ENCODE measurements at places on chromosomes 4 and X.

- no peak for DNase-seq
These were observed 1297.3 kb downstream of the C4orf33 start for GRCh38 chr4:130393231-130393630.

GRCh38 chr4:22385611-22386011 is 130.3 kb downstream of the ADGRA3 start:
- DNase-seq = no peak

DNA sequence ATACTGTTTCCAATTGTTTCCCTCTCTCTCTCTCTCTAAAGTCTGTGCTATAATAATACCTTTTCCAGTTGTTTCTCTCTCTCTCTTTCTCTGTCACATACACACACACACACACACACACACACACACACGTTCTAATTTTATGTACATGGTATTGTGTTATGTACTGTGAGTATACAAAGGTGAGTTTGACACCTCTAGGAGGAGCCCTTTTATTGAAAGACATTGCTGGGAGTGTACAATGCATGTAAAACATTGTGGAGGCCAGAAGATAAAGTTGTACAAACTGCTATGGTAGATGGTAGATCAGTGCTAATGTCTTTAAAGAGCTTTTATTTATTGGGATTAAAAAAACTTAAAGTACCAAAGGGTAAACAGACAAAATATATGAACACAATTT is 53.6 kb downstream of the BLTP1 start:
- DNase-seq = no peak

DNA sequence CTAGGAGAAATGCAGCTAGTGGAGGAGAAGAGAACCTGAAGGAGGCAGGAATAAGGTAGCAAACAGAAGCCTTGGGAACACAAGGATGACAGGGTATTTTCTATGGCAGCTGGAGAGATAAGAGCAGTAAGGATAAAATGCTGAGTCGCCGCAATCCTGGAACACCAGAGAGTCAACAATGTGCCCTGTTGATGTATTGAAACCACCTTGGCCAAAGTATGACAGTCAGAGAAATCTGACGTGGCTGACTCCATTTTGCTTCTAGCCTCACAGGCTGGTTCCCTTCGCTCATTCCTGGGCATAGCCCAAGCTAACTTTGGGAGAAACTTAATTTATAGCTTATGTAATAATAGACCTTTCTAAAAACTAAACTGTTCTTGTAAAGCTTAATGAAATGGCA is 56.6 kb upstream of the C4orf54 start:
- no peak for DNase-seq
